ENCODE measurements at places on chromosomes 1 and 21.

GRCh38 chr1:18599704-18600103 is 30.9 kb upstream of the PAX7 start:
- no peak for DNase-seq

DNA sequence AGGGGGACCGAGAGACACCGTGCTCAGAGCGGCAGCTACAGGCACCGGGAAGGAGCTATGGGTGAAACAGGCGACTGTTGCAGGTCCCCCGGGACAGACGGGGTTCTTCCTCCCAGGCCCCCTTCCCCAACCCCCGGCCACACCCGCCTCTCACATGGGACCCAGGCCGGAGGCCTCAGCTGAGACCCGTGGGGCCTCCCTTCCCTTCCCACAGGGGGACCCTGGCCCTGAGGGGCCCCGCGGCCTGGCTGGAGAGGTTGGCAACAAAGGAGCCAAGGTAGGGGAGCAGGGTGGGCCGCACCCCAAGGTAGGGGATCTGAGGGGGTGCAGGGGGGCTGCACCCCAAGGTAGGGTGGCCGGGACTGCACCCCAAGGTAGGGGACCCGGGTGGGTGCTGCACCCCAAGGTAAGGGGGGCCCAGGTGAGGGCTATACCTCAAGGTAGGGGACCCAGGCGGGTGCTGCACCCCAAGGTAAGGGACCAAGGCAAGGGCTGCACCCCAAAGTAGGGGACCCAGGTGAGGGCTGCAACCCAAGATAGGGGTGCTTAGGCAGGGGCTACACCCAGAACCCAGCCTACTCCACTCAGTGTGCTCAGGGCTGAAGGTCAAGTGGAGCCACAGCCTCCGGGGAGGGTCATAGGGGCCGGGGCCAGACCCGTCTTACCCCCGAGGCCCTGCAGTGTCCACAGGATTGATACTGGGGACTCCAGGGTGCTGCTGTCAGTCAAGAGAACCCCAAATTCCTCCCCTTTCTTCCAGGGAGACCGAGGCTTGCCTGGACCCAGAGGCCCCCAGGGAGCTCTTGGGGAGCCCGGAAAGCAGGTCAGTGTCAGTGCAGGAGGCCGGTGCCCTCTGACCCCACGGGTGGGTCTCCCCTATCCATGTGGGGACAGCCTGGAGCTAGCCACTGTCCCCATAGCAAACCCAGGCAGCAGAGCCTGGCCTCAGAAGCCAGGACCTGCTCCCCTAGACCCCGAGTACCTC is 22.7 kb downstream of the COL6A2 start:
- no peak for DNase-seq

DNA sequence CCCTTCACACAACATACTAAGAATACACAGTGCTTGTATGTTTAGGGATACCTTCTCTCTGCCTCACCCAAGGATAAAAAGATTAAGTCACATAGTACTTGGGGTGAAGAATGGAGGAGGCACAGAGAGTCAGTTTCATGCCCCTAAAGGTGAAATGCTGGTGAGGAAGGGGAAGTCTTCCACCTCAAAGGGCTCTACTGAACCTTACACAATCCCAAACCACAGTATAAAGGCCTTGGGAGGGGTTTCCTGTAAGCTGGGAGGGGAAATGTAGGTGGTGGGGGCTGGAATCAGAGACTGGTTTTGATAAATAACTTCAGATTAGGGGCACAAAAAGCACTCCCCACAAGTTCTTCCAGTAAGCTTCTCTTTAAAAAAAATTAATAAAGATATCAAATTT is 3.5 kb downstream of the MINDY1 start:
- DNase-seq, result no peak

DNA sequence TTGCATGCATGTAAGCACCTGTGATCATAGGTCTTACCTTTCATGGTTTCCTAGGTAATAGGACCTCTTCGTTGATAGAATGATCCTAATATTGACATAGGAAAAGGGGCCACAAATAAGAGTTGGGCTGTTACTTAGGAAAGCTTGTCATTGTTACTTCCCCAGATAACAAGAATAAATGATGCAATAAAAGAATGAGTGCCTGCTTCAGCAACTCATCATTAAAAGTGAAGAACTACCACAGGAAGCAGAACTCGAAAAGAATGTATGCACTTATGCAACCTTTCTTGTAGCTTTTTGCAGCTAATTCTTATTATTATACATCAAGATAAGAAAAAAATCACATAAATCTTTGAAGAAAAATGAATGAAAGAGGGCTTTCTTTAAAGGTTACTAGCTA is 548.6 kb downstream of the LTN1 start:
- no peak for DNase-seq

DNA sequence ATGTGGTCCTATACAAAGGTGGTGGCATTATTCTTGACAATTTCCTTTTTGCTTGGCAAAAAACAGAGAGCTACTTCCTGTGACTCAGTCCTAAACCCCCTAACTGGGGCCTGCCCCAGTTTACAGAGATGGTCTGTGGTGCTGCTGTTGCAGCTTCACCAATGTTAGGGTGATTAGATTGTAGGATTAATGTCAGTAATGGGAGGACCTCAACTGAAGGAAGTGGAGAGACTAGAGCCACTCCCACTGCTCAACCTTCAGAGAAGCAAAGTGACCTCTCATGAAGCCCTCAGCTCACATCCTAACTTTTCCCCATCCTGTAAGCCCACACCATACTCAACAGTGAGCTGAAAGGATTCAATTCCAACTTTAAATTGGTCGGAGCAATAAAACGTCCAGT is 3.6 kb downstream of the S100A6 start:
- DNase-seq, result no peak

DNA sequence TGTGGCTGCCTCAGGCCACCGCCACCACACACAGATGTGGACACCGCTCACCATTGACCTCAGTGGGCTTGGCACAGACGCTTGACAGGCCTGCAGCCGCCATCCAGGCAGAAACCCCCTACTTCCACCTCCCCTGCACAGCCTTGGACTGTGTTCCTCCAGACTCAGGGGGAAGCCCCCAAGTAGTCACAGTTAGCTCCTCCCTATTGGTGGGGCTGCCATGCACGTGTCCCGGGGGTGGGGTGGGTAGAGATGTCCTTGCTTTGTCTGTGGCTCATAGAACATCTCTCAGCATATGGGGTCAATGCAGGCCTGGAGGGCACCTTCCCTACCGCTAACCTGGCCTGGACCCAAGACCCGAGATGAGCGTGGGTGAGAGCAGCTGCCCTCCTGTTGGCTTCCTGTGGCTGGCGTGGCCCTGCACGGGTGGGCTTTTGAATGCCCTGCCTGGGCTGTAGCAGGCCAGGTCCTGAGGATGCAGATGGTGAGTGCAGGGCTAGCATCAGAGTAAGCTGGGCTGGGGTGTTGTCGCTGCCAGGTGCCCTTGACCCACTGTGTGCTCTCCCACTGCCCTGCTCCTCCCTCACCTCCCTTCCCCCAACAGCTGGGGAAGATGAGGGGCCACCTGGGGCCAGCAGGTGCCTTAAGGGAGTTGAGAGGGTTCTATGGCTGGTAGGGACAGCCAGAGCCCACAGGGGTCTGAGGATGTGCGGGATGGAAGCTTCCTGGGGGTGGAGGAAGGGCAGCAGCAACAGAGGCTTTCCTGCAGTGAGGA is 6.2 kb downstream of the CROCC start:
- DNase-seq, result no peak

- no peak for DNase-seq
Measured at GRCh38 chr1:200960948-200961340, 62.6 kb downstream of the KIF21B start.

DNA sequence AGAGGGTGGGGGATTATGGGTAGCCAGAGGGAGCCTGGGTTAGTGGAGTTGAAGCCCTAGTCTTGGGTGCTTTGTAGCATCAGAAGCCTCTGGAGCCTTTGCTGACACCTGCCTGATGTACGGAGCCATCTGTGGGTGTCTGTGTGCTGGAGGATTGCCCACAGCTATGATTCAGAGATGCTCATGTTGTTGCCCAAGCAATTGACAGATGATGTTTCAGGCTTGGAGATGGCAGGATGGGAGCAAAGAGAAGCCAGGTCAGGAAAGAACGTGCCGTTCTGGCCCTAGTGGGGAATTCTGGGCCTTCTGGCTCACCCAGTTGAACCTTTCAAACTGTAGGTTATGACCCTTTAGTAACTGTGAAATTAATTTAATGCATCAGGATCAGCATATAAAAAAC is 27.6 kb downstream of the COQ8A start:
- no peak for DNase-seq

DNA sequence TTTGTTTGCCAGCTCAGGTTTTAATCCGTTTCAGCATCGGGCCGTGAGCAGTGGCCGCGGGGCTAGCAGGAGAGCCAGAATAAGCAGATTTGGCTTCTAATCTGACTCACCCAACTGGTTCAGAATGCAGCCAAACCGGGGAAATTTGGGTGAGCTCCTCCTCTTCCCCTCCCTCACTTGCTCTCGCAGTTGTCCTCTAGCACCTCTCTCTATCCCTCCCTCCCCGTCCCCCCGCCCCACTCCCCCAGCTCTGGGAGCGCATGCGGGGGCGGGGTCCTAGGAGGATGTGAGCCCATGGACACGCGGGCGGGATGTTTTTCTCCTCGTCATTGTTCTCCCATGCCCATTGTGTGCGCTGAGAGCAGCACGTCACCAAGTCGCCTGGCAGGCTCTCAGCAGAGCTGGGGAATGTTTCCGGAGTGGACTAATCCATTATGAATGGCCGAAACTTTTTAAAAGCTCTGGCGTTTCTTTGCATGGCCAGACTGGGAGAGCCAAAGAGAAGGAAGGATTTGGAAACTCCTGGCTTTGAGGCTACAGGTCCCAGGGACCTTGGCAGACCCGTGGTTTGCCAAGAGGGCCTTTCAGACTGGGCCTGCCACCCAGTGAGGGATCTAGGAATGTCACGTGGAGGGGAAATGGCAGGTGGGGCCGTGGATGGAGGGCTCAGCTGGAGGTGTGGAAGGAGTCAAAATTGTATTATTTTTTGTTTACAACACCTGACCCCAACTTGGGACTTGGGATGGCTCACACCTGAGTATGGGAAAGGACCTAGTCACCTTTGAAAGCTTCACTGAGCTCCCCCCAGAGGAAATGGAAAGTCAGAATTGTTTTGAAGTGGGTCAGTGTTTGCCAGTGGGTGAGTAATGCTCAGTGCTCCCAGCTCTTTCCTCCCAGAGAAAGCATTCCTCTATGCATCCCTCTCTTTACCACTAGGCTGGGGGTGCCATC is 39.2 kb downstream of the CDK18 start:
- no peak for DNase-seq

GRCh38 chr1:90850181-90850897 is 133.2 kb upstream of the BARHL2 start:
- DNase-seq, result no peak

DNA sequence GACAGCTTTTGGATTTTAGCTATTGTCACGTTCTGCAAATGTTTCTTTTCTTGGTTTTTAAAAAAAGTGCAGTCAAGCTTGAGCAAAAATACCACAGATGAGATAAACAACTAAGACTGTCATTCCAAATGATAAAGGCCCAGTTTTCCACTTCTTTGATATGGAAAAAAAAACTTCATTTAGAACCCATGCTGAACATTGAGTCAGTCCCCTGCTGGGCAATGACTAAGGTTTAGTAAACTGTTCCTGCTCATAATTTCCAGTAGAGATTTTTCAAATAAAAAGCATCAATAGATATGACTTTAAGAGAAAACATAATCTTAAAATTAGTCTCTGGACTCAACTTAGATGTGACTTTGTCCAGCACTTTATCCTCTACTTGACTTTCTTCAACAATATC is 167.9 kb upstream of the C8B start:
- no peak for DNase-seq

GRCh38 chr1:206544562-206545257 is 37.4 kb downstream of the RASSF5 start:
- DNase-seq, result peak; percentile 79

- no peak for DNase-seq
Measured at GRCh38 chr1:201059871-201060555, 36.5 kb upstream of the KIF21B start.

DNA sequence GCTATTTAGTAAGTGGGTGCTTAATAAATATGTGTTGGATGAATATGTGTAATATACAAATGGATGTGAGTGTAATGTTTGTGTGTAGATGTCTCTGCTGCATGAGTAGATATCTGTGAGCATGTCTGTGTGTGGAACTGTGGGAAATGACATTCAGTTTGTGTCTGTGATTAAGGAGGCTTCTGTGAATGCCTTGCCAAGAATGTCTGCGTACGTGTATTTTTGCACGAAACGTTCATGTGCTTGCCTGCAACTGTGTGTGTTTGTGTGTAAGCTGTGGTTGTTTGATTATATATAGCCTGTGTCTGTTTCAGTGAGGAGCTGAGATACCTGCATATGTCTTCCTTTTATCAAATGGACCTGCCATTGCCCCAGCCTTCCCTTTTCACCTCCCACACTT is 13.8 kb downstream of the DMBX1 start:
- DNase-seq, result no peak
